ENCODE measurements at places on chromosomes 3 and 15.

DNA sequence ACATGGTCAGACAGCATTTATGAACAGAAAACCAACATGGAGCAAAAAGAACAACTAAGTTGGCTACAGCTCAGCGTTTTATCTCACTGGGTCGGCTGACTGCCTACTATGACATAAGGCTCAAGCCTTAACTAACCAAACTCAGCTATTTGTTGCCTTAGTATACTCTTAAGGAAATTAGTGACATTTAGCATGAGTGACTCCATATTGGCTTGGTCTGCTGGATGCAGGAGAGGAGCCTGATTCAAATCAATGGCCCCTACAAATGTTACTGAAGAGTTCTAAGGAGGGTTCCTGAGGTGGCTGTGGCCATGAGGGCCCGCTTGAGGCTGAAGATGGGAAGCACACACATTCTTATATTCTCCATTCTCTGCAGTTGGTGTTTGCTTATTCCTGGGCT lies 20.1 kb upstream of the ALDH1L1 start:
- DNase-seq: no peak

DNA sequence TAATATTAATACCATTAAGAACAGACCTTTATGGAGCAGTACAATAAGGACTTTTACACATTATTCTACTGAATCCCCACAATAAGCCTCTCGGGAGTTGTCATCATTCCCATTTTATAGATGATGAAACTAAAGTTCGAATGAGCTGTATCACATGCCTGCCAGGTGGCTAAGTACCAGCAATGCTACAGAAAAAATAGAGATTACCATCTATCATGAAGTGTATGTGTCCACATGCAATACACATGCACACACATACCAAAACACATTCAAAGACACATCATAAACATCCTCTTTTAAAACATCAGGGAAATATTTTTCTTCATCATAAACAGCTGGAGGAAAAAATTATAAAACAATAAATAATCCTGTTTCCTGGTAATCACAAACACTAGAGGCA lies 136.6 kb downstream of the SUCLG2 start:
- no peak for DNase-seq

DNA sequence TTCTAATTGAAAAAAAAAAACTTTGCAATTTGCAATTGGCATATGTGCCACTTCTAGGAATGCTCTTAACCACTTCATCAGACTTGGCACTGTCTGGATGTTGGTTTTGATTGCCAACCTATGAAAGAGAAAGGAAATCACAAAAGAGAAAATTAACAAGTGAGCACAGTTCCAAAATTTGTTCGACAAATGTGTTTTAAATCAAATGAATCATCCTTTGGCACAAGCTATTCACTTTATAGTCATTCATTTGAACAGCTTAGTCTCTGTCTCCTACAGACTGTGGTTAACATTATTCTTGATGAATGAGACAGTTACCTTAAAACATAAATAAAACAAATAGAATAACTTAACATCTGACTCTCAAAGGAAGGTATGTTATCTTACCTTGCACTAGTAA lies 265.0 kb downstream of the EPHA3 start:
- DNase-seq: peak; percentile 12

- DNase-seq: no peak
Observed at GRCh38 chr3:112681822-112682325, 40.9 kb upstream of the CCDC80 start.

DNA sequence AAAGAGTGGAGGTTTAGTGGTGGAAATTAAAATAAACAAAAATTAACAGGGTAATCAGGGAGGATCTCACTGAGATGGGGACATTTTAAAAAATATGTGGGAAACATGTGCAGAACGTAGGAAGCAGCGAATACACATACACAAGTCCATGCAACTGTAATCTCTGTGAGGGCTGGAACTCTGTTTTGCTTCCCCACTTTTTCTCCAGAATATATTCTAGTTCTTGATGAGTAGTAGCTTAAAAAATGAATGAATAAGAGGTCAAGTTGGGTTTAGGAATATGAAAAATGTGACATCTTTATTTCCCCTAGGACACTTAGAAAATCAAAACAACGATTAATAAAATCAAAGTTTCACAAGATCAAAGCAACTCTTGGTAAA lies 312.2 kb upstream of the ZNF717 start:
- no peak for DNase-seq

DNA sequence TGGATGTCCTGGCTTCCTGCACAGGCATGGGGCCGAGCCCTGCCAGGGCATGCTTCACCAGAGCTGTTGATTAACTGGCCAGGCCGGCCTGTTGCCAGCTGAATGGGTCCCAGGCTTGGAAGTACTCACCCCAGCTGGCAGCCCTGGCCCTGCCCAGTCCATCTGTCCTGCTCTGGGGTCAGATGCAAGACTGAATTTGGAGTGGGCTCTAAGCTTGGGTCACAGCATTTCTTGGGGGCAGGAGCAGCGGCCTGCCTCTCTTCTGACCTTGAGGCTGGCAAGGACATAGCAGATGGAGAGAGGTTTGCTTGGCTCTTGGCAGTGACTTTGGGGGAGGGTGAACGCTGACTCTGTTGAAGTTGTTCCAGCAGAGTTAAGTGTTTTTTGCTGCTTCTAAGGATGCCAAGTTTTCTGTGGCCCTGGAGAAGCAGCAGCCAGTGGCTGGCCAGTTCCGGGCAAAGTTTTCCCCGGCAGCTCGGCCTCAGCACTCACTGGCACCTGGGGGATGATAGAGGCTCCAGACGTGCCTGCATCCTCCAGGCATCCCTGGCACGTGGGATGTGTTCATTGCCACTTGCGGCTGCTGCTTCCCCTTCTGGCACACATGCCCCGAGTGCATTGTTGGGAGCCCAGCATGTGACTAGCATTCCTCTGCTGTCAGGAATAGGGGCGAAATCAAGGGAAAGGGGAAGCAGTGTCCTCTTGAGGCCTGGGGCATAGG lies 22.9 kb downstream of the PDIA5 start:
- no peak for DNase-seq

- no peak for DNase-seq
Observed at GRCh38 chr3:21377071-21377769, 373.8 kb downstream of the ZNF385D start.

DNA sequence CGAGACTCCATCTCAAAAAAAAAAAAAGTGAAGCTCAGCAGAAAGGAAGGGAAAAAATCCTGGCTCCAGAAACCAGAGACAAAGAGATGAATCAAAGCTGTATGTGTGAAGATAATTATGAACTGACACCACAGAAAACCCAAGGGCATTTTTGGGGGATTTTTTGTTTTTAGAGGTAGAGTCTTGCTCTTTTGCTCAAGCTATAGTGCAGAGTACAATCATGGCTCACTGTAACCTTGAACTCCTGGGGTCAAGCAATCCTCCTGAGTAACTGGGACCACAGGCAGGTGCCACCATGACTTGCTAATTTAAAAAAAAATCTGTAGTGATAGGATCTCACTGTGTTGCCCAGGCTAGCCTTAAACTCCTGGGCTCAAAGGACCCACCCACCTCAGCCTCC lies 22.8 kb downstream of the HCLS1 start:
- no peak for DNase-seq

DNA sequence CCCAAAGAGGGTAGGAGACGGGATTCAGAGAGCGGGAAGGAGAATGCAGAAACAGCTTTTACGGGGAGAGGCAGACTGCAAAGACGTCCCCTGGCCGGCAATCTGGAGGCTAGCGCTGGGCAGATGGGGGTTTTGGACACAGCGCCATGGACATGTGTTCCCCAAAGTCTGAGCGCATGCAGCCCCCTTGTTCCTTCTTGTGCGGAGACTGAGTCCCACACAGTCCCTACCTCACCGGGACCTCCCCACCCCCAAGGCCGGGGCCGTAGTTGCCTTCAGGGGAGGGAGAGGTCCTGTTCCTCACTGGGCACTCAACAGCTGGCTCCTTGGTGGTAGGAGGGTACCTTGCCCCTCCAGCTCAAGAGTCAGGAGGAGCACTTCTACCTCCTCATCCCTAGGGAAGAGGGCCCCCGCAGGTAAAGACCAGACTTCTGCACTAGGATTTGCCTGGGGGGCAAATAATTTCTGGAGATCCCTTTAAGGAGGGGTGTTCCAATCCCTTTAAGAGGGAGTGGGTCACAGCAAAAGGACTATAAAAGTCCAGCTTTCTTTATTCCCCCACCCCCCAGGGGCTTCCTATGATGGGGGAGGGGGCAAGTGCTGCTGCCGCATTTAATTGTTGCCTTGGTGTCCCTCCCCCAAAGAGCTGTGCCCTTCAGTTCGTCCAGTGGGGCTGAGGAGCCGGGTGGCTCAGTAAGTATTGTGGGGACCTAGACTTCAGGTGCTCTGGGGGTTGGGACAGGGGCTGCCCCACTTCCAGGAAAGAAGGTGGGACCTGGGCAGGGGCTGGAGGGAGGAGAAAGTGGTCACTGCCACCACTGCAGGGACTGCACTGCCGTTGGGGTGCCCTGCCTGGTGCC lies 3.6 kb upstream of the BAHD1 start:
- no peak for DNase-seq

GRCh38 chr15:51448622-51449399 lies 107.4 kb downstream of the GLDN start:
- DNase-seq: no peak

DNA sequence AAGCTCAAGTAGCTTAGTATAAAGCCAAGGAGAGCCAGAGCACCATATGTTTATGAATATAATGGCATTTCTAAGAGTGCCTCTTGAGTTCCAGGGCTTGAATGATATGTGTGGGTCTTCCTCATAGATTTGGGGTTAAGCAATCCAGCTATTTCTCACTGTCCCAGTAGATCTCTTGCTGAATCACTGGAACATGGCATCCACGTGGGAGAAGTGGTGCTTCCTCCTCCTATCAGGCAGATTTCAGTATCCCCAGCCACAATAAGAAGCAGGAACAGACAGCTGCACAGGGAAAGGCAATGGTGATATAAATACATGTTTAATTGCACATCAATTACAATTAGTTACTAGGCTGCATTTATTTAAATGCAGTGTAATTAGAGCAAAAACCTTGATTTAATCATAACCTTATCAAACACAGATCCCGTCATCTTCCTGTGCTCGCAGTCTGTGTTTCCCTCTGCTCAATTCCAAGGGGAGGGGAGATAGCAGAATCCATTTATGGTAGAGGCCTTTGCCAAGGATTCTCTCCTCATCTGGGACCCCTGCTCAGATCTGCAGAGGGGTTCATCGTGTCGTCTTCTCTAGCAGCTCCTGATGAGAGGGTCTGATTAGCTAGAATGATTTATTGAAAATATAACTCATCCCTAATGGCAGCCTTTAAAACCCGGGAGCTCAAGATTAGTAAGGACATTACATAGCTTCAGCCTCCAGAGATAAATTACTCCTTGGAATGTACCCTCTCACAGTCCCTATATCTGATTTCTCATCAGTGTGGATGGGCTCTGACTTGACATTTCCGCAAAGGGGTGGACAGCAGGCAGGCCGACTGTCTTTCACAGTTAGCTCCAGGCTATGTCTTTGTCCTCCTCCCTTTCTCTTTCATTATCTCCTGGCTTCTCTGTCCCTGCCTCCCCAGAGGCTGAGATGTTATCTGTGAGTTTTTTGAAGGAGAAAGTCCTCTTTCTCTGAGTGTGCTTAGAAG lies 775.9 kb downstream of the AGBL1 start:
- DNase-seq: no peak

DNA sequence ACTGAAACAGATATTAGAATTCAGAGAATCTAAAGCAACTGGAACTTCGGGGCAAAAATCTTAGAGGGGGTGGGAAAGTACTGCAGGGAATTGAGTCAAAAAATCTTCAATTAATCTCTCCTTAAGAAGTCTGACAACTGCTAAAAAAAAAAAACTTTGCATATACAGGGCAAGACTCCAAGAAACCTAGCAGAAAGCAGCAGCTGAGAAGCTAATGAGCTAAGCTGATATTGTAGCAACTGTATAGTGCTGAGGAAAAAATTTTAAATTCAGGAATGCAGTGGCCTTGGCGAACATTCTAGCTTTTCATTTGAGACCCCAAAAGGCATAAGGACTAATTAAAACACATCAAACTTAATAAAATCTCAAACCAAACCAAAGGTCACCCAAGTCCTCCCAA lies 113.6 kb downstream of the SCAPER start:
- no peak for DNase-seq

GRCh38 chr15:40702077-40702476 lies 7.1 kb downstream of the RAD51 start:
- no peak for DNase-seq
